ENCODE measurements at places on chromosomes 5 and 9.

DNA sequence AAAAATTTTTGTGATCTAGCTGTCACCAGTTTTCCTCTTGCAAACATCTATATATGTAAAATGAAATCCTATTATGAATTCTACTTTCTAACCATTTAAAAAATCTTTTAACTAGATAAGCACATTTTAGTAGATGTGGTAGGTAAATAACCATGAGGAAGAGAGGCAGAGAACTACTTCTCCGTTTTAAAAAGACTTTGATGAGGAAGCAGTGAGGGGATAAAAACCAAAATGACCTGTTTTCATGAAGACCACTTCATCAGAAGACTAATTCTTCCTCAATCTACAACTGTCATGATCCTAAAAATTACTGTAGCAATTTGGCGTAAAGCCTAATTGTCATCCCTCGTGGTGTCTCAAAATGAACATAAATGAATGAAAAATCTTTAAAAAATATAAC, 15.7 kb upstream of the ERBIN start:
- DNase-seq, result no peak

GRCh38 chr9:124613849-124614248, 106.7 kb upstream of the NR5A1 start:
- DNase-seq, result no peak

DNA sequence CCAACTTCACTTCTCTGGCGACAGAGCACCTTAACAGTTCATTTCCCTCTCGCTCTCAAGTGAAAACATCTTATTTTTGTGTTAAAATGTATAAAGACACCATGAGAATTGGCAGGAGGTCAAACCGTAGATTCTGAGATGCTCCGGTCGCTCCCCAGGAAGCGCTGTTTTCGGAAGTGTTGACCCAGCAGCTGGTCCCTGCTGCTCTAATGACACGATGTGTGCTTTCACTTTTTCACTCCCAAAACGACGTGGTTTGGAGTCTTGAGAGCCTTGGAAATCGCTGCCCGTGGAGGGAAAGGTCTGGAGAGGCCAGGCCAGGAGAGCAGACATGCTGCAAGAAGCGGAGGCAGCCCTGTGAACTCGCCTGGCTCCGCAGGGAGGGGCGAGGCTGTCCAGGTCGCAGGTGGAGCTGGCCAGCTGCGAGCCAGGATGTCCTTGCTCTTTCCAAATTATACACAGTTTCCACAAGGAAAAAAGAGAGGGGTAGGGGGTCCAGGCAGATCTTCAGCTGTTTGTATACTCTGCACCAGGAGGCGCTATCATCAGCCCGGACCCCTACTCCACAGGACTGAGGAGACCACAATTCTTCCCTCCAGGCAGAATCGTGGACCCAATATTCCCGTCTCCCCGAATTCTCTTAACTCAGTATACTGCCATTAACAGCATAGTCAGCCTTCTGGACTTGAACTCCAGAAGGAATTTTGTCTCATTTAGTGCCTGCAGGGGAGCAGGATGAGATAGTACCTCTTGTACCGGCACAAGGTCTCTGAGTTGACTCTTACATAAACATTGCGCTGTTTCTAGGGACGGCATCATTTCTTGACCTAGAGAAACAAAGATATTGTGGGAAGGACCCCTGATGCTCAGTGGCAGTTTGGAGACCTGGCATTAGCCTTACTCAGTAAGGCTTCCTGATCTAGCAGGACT, 248.6 kb upstream of the ANKRD55 start:
- no peak for DNase-seq

GRCh38 chr5:143759396-143760130, 52.4 kb upstream of the HMHB1 start:
- no peak for DNase-seq

DNA sequence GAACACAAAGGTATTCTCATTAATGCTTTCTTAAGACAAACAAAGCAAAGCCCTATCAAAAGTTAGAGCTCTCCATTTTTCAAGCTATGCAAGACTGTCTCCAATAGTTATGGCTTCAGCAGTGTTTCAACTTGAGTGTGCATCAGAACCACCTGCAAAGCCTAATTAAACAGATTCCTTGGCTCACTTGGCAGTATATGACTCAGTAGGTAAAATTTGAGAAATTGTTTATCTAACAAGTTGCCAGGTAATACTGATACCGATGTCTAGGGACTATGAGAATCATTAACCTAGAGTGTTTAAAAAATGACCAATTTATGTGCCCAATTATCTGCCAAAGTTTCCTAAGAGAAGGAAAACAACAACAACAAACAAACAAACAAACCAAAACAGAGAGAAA, 60.3 kb upstream of the PARP8 start:
- no peak for DNase-seq

DNA sequence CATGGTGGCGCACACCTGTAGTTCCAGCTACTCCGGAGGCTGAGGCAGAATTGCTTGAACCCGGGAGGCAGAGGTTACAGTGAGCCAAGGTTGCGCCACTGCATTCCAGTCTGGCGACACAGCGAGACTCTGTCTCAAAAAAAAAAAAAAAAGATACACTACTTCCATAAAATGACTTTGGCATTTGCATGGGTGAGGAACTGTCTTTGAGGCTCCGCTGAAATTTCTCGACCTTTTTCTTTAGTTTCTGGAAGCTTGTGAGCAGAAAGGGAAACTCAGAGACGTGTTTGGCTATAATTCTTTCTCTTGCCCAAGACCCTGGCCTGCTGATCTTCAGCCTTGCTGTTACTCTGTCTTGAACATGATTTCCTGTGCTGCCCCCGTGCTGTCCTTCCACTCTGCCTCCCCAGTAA, 37.3 kb downstream of the SPIN1 start:
- no peak for DNase-seq

GRCh38 chr5:176553260-176554085, 4.3 kb downstream of the CDHR2 start:
- no peak for DNase-seq

DNA sequence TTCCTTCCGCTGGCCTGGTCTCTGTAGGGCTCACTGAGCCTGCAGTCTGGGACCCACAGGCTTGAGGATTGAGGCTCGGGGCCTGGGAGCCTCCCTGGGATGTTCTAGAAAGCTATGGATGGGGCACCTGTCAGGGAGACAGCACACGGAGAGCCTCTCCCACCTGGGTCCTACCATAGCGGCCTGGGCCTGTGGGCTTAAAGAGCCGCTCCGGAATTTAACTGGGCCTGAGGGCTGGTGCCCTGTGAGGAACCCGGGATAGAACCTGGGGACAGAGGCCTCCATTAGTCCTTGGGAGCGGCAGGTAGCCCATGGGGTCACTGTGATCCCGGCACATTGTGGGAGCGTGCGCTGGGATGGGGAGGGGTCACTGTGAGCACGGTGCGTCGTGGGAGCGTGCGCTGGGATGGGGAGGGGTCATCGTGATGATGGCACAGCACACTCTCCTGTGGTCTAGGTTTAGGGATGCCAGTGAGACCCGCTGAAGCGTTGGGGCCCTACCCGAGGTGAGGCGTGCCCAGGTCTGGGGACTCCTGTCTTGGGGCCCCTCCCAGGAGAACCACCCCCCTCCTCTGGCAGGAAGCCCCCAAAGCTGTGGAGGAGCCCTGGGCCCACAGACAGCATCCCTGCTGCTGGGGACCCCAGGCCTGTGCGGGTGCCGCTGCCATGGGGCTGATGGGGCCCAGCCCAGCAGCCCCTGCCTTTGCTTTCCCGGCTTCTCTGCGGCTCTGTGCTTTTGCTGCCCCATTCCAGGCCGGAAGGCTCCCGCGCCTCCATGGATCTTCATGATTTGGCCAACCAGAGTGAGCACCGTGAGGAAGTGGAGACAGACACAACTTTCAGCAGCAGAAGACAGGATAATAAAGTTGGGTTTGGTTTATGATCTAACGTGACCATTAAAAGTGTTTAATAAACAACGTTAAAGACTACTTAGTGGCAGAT, 3.4 kb upstream of the CEP72 start:
- DNase-seq, result no peak

All from stimulated activated CD4-positive, alpha-beta T cell treated with anti-CD3 and anti-CD28 coated beads, Interleukin-1b, Interleukin-23, amount 100 ng/mL, for 1 hour (primary cell).